ENCODE measurements at places on chromosomes 1 and 21.
A peak's percentile ranks its signal among the peaks of the same experiment; 100 is the strongest.

GRCh38 chr1:67835663-67836452 lies 2.6 kb upstream of the GNG12 start:
- no peak for DNase-seq

DNA sequence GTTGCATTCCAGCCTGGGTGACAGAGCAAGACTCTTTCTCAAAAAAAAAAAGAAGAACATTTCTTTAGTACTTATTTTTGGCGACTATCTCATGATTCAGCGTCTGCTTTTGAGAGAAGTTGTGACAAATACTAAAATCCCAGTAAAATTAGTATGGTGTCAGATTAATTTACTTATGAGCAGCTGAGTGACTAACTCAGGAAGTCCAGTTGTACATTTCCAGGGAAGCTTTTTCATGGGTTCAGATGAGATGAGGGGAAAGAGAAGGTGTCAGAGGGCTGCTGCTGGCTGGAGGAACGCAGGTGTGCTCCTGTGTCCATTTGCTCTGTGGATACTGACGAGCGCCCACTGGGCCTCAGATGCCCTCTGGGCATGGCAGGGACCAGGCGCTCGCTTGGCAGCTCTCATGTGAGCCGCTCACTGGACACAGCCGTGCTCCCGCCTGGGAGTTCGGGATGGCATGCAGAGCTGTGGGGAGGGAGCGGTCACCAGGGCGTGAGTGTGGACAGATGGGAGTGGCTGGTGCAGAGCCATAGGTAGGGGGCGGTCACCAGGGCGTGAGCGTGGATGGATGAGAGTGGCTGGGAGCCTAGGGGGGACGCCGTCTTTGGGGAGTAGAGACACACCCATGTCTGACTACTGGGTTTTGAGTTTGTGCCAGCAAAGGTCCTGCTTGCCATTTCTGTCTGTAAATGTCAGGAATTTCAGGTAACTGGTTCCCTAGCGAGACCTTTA lies 55.0 kb downstream of the ADARB1 start:
- no peak for DNase-seq

- DNase-seq, result peak; percentile 68
These were observed at the start of gene RAB13 for GRCh38 chr1:153985941-153986761. TSS of gene RAB13 (minus strand) at chr1:153986339. CDS start at chr1:153986236, 103 bp downstream.

GRCh38 chr1:213605732-213606131 lies 382.0 kb upstream of the PROX1 start:
- DNase-seq, result no peak

DNA sequence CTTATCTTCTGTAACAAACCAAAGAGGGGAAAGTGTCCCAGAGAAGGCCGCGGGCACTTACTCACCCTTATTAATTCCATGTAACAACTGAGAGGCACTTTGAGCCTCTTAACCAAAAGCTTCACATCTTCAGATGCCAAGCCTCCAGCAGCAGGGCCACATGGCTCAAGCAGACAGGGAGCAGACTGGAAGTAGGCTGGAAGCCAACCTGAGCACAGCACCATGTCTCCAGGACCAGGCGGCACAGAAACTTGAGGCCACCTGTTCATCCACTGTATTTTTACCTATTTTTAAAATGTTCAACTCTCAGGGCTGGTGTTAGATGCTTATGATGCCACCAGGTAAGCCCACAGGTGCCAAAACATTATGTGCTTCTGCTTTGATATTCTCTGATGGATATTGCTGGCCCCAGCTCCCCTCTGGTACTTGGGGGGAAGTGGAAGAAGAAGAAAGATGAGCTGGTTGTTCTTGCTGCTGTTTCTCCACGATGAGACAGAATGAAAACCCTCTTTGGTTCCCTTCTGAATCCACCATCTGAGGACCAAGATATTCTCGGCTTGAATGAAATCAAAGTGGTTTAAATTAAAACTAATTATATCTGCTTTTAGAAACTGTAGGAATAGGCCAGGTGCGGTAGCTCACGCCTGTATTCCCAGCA lies 30.6 kb upstream of the SDE2 start:
- no peak for DNase-seq

- no peak for DNase-seq
These were observed 550.0 kb downstream of the KIF26B start for GRCh38 chr1:245704765-245705164.

DNA sequence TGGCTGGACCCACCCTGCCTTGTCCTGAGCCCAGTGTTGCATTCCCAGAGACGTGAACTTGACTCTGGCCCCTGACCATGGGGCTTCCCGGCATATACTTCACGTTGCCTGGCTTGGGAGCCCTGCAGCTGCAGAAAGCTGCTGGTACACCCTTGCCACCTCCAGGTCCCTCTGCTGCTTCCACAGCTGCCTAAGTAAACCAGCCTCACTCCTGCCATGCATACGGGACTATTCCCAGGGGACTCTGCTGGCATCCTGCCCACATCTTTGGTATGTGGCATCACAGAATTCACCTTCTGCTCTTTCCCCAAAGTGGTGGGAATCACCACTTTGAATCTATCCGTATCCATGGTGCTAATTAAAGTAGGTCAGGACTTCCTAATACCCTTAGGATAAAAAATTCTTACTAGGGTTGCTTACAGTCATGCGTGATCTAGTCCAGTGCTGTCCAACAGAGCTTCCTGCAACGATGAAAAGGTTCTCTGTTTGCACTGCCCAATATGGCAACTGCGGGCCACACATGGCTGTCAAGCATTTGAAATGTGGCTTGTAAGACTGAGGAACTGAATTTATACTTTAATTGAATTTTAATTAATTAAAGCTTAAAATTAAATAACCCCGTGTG lies 203.0 kb downstream of the GRIK3 start:
- DNase-seq, result no peak

DNA sequence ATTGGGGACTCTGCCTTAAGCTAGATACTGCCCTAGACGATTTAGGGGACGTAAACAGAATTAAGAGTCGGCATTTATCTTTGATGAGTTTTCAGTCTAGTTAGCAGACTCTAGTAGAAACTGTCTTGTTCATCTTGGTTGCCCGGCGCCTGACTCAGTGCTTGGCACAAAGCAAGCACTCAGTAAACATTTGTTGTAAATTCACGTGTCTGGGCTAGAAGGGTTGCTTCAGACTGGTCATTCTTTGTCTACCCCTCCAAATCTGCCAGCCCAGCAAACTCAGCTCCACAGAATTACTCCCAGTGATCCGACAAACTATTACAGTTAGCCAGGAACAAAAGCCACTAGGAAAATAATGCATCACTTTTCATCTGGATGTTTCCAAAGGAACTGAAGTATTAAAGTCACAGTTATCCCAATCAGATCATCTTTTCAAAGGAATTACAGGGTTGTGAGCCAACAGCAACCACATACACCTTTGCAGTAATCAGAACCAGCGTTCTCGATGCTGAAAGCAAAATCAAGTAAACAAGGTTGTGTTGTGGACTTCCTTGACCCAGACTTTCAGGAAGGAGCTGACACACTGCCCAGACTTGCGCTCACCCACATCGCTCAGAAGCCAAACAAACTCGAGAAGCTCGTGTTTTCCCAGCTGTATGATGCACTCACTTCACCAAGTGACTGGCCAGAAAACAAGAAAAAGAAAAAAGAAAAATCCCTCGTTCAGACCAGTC lies 66.5 kb upstream of the GADD45A start:
- no peak for DNase-seq

DNA sequence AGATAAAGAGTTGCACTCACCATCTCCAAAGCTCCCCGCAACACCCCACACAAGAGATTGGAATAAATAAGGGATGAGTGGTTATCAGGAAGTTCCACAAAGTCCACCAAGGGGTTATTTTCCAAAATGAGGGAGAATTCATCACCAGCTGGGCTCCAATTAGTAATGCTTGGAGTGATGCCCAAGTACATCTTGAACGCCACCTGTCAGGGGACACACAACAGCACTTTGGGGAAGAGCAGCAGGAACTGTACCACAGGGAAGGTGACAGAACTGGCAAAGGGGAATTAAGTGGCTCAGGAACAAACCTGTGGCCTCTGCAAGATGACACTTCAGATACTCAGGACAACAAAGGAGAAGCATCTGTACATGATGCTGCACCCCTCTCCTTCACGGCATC lies 11.5 kb downstream of the TRAPPC3 start:
- DNase-seq, result no peak

GRCh38 chr1:46219551-46220520 lies 16.7 kb downstream of the LURAP1 start:
- DNase-seq, result no peak

DNA sequence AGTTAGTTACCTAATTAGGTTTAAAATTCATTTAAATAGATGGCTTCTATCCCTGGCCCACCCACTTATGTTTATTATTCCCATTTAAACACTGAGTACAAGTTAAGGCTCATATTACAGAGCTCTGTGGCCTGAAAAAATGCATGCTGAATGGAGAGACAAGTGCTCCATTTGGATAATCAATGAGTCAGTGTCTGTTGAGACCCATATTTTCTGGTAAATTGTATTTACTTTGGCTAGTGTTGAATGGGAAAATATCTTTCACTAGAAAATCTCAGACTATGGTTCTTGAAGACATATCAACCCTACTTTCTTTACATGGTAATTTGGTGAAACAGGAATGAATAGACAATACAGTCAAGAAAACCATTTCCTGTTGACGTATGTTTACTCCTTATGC lies 356.0 kb downstream of the S1PR1 start:
- DNase-seq, result no peak

Data from left renal pelvis (tissue), 4 donors.